ENCODE measurements at places on chromosomes 16 and 17. TPM values are rescaled to one million over a fixed set of nuclear protein-coding genes. Genes with fewer than 3 reads are reported as not detected.

Gene GNG13
- not detected for polyA plus RNA-seq

Gene DNAH3
- 0.16 TPM for polyA plus RNA-seq

Gene CDH3
- 2.9 TPM for polyA plus RNA-seq

Gene MT1G
- polyA plus RNA-seq, result 55.5 TPM

Gene GP1BA
- polyA plus RNA-seq, result 0.04 TPM

Gene RSKR
- 2.4 TPM for polyA plus RNA-seq

Data from urinary bladder (tissue), 4 donors.